NCI-H187 (cell line): ENCODE measurements at places on chromosomes 1 and 21.

- no peak for DNase-seq
Observed at GRCh38 chr21:14241297-14241696, 25.3 kb downstream of the RBM11 start.

GRCh38 chr1:98556521-98557158 lies 104.9 kb upstream of the SNX7 start:
- no peak for DNase-seq

DNA sequence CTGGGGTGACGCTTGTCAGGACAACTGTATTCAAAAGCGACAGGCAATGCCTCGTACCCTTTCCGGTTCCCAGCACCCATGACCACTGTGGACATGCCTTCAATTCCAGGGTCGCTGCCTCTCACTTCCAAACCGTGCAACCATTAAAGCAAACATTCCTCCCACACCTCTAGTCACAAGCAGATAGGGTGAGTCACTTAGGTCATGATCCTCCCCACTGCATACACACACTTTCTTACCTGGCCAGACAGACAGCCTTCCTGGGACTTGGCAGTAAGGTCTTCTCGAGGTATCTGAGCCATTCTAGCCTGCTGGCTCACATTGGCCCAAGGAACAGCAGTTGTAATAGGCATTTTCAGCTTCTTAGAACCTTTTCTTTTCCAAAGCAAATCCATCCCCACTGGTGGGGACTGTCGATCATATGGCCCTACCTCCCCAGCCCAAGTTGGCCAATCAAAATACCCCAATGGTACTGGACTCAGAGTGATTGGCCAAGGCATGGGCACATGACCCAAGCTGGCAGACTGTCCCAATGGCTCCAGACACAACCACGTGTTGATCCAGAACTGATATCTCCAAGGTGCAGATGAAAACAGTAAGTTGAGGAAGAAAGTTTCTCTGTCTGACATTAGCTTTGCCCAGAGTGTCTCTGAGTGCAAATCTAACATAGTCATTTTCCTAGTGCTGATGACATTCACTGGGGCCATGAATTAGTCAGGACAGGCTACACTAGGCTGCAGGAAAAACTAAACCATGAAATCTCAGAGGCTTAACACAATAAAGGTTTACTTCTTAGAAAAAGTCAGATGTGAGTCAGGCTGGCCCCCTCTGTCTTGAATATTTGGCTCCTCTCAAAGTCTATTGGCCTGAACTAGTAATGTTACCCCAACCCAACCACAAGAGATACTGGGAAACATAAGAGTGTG lies 113.8 kb downstream of the RRAGC start:
- DNase-seq = no peak

DNA sequence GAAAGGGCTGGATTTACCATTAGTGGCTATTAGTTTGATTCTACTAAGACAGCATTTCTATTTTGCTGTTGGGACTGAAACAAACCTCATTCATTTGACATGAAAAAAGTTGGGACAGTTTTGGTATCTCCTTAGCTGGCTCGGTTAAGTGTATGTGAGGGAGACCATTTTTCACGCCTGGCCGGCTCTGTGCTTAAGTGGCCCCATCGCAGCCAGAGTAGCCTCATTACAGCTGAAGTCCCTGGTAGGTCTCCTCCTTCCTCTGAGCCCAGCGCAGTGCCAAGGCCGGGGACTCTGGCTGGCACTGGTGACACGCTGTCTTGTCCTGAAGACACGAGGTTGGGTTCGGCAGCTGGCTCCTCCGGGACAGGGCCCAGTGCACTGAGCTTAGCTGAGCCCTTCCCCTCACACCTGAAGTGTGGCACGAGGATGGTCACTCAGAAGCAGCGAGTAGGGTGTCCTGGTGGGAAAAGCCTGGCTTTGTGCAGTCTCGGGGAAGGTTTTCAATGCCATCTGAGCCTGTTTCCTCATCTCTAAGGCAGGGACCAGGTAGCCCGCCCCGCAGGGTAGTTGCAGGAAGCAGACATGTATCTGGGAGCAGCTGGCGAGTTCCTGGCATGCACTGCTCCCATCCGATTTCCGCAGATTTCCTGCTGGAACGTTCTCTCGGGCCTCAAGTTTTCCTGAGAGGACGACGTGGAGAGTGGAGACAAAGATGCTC lies 196.5 kb downstream of the DYRK1A start:
- no peak for DNase-seq
